Liver (tissue), 10 donors: ENCODE measurements at places on chromosomes 4 and X.

DNA sequence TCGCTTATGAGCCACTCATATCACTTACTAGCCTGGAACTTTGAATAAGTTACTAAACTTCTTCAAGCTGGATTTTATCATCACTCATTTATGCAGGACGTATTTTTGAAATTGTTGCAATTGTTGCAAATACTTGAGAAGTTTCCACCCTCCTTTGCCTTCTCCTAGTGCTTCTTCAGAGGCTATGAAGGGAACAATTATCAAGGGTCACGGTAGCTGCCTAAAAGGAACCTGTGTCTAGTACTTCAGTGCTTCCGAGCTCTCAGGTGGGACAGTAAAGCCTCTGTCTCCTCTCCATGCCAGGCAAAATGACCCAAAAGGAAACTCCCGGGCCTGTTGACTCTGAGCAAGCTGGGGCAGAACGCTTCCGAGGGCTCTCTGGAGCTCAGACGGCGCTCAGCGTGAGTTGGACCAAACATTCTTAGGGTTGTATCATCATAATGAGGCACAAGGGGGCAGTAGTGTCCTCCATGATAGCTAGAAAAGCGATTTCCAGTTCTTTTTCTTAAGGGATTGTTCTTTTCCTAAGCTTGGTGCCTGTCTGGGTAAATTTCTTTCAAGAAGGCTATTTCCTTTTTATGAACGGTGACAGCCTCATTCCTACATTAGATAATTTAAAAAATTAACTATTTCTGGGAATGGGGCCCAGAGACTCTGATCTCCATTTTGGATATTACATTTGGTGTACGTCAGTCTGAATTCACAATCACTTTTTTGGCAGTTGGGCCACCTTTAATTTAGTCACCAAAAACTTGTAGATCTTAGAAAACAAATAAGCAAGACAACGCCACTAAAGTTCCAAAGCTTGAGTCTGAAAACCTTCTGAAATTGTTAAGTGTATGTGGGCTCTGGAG lies 73.1 kb downstream of the PACRGL start:
- DNase-seq: peak; percentile 34

- no peak for DNase-seq
Measured at GRCh38 chrX:130196466-130196865, 24.7 kb downstream of the RAB33A start.

DNA sequence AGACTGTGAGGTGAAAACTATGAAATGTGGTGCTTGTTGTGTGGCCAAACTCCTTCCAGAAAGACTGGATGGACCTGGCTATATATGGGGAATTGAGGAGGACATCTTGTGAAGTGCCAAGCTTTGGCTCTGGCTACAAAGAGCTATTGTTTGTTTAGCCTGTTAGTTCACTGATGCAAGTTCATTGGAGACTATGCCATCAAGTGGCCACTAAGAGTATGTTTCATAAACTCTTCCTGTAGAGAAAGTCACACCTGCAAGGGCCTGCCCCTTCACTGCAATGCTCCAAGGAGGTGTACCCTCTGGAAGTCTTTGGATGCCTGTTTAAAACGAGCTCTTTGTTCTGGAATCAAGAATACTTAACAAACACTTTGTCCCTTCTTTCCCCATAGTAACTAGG lies 382.0 kb downstream of the GABRG1 start:
- no peak for DNase-seq

GRCh38 chr4:47836641-47837093 lies 1.2 kb downstream of the CORIN start:
- peak; percentile 67 for DNase-seq

DNA sequence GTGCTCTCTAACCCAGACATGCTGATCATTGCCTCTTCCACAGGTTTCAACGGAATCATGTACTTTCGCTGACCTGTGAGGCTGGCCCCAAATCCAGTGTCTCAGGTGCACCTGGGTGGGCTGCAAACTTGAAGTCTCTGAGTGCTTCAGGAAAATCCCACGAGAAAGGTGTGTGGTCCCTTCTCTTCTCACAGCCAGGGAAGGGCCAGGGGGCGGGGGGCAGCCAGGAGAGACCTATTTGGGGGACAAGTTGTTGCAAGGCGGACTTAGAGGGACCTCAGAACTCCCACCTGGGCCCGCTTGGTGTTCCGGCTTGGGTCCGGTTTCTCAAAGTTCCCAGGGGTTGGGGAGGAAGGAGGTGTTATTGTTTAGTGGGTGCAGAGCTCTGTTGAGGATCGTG lies 80.0 kb downstream of the HMX1 start:
- DNase-seq: no peak

DNA sequence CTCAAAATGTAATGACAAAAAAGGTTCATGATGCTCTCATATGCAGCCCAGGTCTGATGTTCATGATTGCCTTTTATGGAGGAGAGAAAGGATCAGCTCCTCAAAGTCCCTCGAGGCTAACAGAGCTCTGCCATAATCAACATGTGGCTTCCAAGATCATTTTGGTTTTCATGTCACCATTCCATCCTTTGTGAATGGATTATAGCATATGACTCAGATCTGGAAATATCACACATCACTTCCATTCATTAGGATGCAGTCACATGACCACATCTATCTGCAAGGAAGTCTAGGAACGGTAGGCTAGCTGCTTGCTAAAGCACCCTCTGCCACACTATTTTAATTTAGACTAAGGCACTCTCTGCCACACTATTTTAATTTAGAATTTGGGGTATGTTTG lies 77.6 kb downstream of the COX18 start:
- no peak for DNase-seq

DNA sequence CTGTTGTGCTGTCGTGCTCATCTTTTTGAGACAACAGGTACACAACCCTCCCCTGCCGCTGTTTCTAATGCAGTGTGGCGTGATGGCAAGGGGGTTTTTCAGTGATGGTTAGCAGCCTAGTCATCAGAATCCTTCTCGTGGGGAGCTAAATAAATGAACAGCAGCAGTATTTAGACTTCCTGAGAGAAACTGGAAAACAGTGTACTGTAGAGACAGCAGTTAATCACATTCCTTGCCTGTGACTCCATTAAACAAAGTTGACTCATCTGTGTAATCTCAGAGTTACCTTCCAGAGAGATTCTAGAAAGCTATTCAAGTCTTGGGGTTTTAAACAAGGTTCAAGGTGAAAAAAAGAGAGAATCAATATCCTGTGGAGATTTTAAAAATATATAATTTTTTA lies 1753.2 kb upstream of the PCDH7 start:
- no peak for DNase-seq

- DNase-seq: no peak
Measured at GRCh38 chrX:139113708-139114107, 402.2 kb upstream of the FGF13 start.

DNA sequence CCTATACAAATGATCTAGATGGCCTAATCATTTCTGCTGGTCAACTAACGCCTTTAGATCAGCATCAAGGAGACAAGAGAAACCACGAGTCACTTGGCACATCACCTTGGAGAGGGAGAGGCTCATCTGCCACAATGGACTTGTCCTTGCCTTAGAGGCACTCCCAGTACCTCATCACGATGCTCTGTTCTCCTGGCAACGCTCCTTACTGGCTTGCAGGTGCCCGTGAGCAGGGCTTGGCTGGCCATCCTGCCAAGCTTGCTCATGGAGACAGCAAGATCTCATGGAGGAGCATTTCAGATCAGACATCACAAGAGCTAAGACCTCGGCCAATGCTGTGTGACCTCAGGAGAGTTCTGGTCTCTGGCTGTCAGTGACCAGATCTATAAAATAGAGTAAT lies 2.7 kb upstream of the SMIM20 start:
- no peak for DNase-seq

DNA sequence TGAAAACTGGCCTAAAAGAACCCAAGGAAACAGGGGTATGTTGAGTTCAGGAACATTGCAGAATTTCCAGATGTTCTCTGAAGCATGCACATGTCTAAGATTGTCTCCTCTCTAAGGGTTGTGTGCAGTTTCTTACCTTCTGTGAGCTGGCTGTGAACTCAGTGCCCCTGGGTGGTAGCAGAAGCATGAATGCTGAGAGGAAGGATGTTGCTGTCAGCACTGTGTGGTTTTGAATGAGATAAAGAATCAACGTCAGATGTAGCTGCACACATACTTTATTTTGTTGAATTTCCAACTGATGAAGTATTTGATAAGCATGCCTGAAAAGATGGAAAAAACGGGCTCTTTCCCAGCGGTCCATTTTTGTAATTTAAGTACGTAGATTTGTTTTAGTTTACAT lies 23.8 kb upstream of the CD38 start:
- no peak for DNase-seq

DNA sequence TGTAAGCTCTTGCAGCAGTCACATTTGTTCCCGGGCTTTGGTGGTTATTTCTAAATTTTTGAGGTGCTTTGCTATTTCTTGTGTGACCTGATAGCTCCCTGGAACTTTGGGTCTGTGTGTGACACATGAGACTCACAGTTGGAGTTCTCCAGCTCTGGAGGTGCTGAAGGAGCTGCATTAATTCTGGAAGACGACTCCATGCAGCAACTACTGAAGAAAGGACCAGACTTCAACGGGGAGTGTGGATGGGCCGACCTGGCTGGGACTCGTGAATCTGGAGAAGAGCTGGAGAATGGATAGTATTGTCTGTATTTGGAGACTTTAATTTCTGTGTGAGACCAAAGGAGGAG lies 1.5 kb downstream of the MRFAP1 start:
- no peak for DNase-seq

GRCh38 chrX:12441381-12442128 lies 303.3 kb downstream of the FRMPD4 start:
- DNase-seq: no peak

GRCh38 chrX:154372612-154373022 lies 1.8 kb downstream of the FLNA start:
- DNase-seq: no peak

DNA sequence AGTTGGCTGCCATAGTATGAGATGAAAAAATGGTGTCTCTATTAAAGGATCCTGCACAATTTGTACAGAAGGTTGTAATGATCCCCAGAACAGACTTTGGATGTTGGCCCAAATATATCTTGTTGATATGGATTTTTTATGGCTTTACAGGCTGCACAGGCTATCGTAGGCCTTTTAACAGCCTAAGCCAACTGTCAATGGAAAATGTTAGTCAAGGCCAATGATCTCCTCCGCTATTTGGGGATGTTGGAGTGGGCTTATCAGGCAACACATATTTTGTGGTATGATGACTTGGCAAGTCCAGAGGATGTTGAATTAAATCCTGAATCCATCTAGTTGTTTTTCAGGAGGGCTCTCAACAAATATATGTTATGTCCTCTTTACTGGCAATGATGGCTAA lies 42.1 kb downstream of the ZCCHC13 start:
- DNase-seq: no peak

GRCh38 chr4:87235020-87235671 lies 14.7 kb upstream of the KLHL8 start:
- no peak for DNase-seq

- no peak for DNase-seq
Measured at GRCh38 chrX:71515038-71515396, 17.9 kb upstream of the OGT start.

DNA sequence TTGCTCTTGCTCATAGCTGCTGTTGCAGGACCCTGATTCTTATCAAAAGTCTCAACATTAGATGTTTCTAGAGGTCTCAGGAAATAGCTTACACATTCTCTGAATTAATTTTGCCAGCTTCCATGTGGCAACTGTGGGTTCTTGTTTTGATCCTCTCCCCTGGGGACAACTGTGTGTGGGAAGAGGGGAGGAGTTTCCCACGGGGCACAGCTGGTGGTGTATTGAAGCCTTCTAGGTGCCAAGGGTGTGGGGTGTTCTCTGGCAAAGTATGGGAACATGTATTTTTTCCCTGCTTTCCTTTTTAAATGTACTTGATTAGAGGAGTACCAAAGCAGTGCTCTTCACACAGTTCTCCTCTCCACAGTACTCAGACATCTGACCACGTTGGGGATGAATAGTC lies 212.7 kb downstream of the RPA4 start:
- DNase-seq: no peak

DNA sequence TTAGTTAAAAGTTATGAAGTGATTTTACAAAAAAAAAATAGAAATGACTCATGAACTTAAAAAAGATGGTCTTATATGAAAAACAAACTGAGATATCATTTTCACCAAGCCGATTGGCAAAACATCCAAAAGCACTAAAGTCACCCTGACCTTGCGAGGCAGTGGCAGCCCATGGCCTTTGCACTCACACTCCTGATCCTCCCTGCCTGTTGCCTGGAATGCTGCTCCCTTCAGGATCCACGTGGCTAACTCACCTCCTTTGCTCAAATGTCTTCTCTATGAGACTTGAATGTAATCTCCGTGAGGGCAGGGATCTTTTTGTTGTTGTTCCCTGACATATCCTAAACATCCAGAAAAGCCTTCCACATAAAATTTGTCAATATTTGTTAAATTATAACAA lies 106.4 kb downstream of the RAPGEF2 start:
- DNase-seq: no peak

DNA sequence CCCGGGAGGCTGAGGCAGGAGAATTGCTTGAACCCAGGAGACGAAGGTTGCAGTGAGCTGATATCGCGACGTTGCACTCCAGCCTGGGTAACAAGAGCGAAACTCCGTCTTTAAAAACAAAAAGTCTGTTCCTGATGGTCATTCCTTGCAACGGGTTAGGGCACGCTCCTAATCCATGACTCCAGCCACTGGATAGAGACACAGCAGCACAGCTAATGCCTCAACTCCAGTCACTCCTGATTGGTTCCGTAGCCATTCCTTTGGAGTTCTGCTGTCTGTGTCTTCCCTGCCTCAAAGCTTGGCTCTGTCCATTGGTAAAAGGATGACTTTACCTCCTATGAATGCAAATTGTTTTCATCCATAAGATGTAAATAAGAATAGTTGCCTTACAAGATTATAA lies 44.3 kb upstream of the FAM9A start:
- no peak for DNase-seq

DNA sequence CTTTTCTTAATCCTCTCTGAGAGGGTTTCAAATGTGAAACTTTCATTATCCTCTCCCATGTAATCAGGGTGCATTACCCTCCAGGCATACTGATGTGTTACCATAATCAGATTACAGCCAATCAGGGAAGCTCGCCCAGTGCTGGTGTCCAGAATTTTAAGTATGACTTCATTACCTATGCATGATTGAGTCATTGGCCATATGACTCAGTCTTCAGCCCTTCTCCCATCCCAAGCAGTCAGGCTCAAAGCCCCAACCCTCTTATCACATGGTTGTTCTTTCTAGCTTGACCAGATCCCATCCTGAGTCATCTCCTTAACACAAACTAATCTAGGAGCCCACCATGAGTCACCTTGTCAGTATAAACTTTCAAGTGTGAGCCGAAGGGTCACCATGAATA lies 1668.1 kb upstream of the AGA start:
- no peak for DNase-seq

DNA sequence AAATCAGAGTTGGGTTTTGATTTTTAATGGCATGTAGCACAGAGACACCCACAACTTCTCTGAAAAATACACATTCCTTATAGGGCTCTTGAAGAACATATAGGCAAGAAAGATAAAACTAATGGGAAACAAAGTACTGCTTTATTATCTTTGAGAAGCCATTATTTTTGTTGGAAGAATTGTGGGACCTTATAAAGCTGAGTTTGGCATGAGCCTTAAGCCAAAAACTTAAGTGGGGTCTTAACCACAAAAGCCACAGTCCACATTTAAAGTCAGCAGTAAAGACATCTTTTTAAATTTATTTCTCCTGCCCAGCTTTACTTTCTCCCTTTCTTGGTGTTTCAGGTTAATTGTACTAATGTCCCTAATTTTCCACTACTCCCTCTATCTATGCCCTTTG lies 1297.3 kb downstream of the C4orf33 start:
- DNase-seq: no peak

- no peak for DNase-seq
Measured at GRCh38 chrX:40132751-40133150, 35.0 kb upstream of the BCOR start.

- DNase-seq: no peak
Measured at GRCh38 chr4:76035799-76036380, at the start of gene CXCL11. TSS of gene CXCL11 (minus strand) at chr4:76036070. CDS start at chr4:76035987, 83 bp downstream.

GRCh38 chr4:156782491-156782890 lies 189.1 kb downstream of the PDGFC start:
- DNase-seq: no peak
